ENCODE measurements at places on chromosomes 7 and 10. TPM values are rescaled to one million over a fixed set of nuclear protein-coding genes. Genes with fewer than 3 reads are reported as not detected.
A peak's percentile ranks its signal among the peaks of the same experiment; 100 is the strongest.

The NPTX2 gene
- total RNA-seq, result 3.3 TPM

DNA sequence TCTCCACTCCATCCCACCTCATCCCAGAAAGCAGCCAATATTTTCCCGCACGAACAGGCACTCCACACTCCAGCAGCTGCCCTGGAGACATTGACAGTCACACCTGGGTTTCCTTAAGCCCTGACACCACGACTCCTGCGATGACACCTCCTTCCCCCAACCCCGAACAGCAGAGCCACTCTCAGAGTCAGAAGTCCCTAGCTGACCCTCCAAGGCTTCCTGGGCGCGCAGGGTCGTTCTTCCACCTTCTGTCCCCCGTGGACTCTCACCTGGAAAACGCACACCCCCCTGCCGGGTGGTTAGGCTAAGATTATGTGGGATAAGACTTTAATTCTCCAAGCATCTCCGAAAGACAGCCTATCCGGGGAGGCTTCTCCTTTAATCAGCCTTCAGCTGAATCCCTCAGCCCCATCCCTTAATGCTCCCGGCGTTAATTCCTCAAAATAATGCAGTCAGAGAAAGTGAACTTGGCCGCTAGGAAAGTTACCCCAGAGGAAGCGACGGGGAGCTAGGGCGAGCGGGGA lies 1.1 kb downstream of the DENND11 start:
- DNase-seq, result peak; percentile 70

The GSTO2 gene
- 0.48 TPM for total RNA-seq

DNA sequence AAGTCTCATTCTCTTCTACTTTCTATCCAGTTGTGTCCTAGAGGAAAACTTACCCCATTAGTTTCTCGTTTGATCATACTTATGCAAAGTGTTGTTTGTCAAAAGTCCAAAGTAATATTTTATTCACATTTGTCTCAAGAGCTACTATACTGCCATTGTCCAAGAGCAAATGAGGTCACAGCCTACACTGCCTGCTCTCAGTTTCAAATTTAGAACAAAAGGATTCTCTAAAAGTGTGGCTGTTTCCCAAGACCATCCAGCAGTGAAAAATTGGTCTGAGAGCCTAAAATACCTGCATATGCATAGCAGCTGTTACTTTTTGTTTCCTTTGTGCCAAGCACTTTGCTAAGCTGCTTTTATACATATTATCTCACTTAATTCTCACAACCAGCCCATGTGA lies 439.5 kb upstream of the NFE2L3 start:
- no peak for DNase-seq

DNA sequence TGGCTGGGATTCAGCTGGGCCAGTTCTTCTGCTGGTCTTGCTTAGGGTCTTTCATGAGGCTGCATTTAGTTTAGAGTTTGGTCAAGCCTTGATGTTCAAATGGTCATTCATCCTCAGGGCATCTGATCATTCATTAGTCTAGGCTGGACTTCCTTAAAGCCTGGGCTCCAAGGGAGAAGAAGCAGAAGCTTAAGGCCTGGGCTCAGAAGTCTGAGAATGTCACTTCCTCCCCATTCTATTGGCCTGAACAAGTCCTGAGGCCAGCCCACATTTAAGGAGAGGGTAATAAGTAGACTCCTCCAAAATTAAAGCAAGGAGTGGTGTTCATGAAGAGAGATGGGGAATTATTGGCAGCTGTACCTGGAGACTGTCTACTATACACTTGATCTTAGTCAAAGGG lies 193.2 kb upstream of the HABP2 start:
- DNase-seq, result no peak

DNA sequence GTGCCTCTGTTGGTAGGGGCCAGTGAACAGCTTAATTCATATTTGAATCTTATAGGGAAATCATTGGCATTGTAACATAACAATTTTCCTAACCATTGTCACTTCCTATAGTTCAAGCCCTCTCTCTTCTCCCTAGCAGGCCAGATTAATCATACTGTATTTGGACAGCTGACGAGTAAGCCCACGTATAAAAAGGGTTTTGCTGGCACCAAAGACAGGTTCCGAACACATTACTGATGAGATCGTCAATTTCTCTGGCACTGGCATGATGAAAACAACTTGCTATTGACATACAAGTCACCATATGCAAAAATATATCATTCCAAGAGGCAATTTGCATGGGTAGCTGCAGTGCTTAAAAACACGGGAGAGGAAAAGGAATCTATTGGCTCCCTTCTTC lies 891.1 kb upstream of the AUTS2 start:
- no peak for DNase-seq

GRCh38 chr7:129908181-129908580 lies 44.6 kb downstream of the UBE2H start:
- no peak for DNase-seq

The ADAM8 gene
- total RNA-seq, result 7.0 TPM

DNA sequence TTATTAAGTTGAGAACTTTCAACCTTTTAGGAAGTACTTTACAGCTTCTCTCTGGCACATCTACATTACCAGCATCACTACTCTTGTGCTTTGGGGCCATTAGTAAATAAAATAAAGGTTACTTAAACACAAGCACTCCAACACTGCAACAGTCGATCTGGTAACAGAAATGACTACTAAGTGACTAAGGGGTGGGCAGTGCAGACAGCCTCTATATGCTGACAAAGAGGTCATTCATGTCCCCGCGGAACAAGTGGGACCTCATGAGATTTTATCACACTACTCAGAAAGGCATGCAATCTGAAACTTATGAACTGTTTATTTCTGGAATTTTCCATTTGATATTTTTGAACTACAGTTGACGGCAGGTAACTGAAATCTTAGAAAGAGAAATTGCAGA lies 111.3 kb upstream of the DNAJB12 start:
- DNase-seq, result no peak

GRCh38 chr10:102200751-102201640 lies 25.1 kb upstream of the ELOVL3 start:
- DNase-seq, result no peak

DNA sequence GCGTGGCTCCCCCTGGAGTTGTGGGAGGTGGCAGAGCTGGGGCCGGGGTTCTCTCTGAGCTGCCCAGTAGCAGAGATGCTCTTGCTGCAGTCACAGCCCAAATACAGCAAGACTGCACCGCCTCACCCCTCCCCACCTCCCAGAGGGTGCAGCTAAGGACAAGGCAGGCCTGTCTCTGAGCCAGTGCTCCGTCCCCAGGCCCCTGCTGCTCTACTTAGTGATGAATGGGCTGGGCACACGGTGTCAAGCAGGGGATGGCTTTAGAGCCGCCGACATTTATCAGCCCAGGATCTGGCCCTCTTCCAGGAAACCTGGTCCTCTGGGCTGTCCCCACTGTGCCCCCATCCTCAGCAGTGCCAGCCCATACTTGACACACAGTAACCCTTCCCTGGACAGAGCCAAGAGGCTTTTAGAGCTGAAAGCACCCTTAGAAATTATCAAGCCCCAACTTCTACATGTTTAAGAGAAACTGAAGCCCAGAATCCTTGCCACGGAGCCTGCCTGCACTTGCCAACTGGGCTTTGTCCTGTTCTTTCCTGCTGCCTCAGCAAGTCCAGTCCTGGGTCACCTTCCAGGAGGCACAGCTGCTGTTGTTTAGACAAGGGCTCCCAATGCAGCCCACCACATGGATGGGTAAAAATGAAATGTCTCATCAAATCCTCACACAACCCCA lies 137.1 kb upstream of the UNC5B start:
- peak; percentile 64 for DNase-seq

GRCh38 chr10:113736576-113736975 lies 14.9 kb upstream of the PLEKHS1 start:
- DNase-seq, result no peak

The LLCFC1 gene
- not detected for total RNA-seq

The CCDC172 gene
- not detected for total RNA-seq

GRCh38 chr7:135692055-135692454 lies 29.7 kb downstream of the STMP1 start:
- no peak for DNase-seq

DNA sequence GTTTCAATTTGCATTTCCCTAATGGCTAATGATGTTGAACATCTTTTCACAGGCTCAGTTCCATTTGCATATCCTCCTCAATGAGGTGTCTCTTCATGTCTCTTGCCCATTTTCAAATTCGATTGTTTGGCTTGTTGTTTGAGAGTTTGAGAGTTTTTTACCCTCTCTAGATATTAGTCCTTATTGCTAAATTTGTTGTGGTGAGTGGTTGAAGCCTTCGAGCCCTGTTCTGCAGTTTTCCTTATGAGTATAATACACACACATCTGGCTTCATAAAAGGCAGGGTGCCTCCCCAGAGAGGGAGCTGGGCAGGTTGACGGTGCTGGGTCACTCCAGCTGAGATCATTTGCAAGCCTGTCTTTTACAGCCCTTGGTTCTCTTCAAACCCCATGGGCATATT lies 65.1 kb downstream of the RGS10 start:
- no peak for DNase-seq

DNA sequence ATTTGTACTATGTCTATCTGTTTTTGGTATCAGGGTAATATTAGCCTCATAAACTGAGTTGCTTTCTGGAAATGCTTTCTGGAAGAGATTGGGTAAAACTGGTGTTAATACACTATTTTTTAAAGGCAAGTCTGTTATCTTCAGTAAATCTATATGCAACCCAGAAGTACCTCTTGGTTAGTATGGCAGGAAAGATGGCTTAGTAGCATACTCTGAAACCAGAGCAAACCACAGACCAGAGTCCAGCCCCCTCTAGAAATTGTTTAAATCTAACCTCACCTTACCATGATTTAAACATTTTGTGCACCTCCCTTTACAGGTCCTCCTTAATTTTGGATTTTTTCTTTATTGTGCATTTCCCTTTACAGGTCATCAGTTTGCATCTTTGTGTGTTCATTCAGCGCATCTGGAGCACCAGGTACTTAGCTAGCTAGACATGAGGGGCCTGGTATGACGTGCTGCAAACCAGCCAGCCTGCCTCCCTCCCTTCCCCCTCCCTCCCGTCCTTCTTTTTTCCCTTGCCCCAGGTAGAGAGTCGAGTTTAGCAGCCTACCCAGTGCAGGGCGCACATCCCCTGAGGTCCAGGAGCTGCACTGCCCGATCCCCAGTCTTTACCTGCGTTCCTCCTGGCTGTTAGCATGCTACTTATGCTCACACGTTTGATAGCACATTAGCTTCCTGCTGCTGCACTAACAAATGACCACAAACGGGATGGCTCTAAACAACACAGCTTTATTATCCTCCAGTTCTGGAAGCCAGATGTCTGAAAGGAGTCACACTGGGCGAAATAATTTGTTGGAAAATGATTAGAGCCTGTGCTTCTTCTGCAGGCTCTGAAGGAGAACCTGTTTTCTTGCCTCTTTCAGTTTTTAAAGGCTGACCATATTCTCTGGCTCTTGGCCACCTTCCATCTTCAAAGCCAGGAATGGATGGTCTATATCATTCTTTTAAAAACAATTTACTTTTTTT lies 299.9 kb upstream of the HABP2 start:
- DNase-seq, result no peak

DNA sequence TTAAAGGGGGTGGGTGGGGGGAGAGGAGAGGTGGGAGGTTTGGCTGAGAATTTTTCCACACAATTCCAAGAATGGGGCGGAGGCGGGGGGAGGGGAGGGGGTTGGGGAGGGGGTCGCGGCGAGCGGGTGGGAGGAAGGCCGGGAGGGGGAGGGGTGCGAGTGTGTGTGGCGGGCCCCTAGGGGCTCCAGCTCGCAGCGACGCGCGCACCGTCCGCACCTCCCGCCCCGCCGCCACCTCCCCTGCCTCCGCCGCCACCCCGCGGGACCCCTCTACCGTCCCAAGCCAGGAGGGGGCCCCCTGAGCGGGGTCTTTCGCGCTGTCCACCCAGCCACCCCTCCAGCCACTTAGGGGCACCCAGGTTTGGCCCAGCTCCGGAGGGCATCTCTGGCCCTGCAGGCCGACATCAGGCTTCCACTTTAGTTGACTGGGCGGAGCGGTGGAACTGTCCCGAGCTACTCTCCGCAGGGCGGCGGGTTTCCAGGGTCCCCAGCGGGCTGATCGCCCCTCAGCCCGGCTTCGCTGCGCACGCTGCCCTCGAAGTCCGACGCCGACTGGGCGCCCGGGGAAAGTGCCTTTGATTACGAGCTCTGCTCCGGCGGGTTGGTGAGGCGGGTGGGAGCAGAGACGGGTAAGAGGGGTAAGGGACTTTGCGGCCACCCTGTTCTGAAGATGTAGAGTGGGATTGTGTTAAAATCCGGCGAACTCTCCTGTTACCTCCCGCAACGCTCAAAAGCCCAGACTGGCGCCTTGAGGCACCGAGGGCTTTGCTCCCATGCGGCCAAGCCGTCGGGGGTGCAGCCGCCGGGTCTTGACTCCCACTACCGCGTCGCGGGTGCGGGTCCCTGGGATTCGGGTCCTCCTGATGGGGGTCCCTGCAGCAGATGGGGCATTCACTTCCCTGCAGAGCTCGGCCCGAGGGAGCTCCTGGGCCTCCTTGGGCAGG lies 1.8 kb upstream of the VAX1 start:
- no peak for DNase-seq

All from posterior vena cava (tissue), 2 donors.